Thoracic aorta (tissue), 2 donors: ENCODE measurements at places on chromosomes 3 and 15.

DNA sequence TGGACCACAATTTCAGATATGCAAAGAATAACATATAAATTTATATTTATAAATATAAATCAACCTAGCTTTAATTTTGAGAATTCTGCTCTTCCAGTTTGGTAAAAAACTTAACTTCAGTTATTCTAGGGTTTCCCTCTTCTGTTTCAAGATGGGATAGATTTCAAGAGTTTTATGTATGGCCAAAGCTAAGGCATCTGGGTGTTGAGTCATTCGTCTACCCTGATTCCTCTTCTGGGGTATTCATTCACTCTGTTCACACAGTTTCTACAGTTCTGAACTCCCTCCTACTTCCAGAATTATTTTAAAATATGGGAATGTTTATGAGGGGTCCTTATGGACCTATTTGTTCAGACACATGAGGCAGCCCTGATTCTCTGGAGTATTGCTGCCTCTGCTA is 4.2 kb upstream of the FGF7 start:
- no peak for DNase-seq

DNA sequence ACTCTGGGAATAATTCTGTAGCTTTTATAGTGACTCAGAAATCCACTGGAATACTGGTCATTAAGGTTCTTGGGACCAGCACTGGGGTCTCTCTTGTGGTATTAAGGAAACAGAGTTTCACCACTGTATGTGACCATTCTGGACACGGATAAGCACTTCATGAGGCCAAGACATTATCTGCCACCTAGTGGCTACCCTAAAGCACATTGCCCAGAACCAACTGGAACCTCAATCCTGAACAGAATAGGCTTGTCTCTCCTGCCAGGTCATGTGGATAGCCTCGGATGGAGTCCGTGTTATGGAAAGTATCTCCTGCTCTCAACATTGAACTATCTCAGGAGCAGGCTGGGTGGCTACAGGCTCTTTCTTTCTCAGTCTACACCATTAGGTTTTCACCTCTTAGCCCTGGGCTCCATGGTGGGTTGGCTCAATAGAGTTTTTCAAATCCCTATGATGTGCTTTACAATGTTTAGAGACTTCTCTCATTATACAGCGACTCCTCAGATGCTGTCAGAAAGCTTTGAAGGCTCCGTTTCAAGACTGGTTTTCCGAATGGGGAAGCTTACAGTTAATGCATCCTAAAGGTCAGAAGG is 167.6 kb upstream of the ST8SIA2 start:
- DNase-seq, result no peak

DNA sequence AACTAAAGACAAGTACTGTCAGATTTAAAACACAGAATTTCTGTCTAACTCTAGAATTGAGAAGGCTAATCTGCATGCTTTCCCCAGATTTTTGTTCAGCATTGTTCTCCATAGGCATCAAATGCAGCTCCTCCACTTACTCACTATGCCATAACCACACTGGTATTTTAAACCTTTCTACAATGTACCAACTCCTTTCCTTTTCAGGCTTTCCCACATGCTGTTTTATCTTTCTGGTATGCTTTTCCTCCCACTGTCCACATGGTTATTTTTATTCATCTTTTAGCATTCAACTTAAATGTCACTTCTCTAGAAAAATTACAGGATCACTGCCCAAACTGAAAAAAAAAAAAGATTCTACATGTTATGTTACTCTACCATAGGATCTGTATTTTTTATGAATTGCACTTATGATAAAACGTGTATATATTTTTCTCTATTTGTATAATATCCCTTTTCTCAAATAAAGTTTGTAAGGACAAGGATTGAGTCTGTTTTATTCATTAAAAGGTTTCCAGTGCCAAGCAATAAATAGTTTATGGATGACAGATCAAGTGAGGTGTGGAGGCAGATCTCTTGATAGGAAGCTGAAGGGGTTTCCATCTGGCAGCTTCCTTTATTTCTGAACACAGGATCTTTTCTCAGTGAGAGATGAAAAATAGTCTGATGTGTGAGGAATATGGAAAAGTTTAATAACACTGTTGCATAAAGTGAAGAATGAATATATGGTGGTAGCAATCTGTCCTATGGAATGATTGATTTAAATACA is 1064.5 kb downstream of the ZPLD1 start:
- DNase-seq, result no peak

- DNase-seq, result no peak
Measured at GRCh38 chr3:37937156-37937555, 53.4 kb upstream of the VILL start.

GRCh38 chr15:73517566-73517965 is 74.6 kb downstream of the REC114 start:
- DNase-seq, result no peak

- no peak for DNase-seq
Measured at GRCh38 chr3:47283591-47284364, 1.0 kb downstream of the KLHL18 start.

DNA sequence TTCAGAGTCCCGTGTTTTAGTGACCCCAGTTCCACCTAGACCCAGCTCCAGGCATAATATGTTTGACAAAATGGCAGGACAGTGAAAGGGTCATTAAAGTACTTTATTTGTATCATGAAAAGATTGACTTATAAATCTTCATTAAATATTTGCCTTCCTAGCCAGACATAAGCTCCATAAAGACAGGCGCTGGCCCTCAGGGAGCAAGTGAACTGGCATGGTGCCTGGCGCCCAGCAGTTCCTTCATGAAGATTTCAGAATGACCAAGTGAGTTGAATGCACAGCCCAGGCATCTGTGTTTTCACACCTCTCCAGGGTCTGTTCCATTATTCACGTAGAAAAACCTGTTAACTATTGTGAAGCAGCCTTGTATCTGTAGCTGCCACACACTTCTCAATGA is 166.2 kb downstream of the GAP43 start:
- DNase-seq, result no peak

- no peak for DNase-seq
Measured at GRCh38 chr3:126127452-126127851, 43.5 kb upstream of the SLC41A3 start.

GRCh38 chr3:45688194-45688881 is 858 bp upstream of the SACM1L start:
- DNase-seq, result no peak

DNA sequence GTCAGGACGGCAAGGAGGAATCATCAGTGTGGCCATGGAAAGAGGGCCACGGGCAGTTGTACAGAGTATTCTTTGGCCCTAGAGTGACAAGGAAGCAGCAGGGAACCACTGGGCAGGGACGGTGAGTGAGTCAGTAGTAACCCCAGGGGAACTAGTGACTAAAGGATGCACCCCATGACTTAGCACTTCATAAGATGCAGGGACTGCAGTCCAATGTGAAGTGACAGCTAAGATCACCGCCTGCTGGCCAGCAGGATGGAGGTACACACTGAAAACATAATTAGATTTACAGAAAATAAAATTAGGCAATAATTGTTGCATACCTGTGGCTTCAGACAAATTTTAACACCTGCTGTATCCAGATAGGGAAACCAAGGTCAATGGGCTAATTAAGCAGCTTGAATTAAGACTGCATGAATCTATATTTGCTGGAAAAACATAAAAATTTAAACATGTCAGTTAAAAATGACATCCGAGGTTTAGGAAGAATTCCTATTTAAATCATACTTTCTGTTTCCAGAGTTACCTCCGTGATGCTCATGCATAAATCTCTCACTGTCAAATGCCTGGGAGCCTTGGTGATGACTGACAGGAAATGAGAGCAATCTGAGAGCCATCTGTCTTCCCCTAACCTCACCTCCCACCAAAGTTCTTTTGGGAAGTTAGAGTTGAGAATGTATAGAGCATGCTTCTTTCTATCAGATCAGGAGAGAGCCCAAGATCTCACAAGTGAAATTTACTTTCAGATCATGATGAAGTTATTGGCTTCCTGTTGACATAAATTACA is 56.5 kb downstream of the DCLK3 start:
- no peak for DNase-seq

- no peak for DNase-seq
Measured at GRCh38 chr3:168914662-168915061, 748.9 kb downstream of the MECOM start.
